ENCODE measurements at places on chromosomes 3 and 15. TPM values are rescaled to one million over a fixed set of nuclear protein-coding genes. Genes with fewer than 3 reads are reported as not detected.

The ATP13A5 gene
- not detected for total RNA-seq

DNA sequence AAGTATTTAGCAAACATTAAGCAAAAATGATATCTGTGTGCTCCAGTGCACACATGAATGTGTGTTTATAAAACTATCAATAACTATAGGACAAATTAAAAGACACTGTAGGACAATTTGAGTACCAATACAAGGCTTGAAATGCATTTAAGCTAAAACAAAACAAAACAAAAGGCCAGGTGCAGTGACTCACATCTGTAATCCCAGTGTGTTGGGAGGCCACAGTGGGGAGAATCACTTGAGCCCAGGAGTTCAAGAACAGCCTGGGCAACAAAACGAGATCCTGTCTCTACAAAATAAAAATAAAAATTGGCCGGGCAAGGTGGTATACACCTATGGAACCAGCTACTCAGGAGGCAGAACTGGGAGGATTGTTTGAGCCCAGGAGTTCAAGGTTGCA, 50.7 kb downstream of the CSNK1G1 start:
- no peak for DNase-seq

The SLITRK3 gene
- not detected for total RNA-seq

The ARRDC4 gene
- not detected for total RNA-seq

DNA sequence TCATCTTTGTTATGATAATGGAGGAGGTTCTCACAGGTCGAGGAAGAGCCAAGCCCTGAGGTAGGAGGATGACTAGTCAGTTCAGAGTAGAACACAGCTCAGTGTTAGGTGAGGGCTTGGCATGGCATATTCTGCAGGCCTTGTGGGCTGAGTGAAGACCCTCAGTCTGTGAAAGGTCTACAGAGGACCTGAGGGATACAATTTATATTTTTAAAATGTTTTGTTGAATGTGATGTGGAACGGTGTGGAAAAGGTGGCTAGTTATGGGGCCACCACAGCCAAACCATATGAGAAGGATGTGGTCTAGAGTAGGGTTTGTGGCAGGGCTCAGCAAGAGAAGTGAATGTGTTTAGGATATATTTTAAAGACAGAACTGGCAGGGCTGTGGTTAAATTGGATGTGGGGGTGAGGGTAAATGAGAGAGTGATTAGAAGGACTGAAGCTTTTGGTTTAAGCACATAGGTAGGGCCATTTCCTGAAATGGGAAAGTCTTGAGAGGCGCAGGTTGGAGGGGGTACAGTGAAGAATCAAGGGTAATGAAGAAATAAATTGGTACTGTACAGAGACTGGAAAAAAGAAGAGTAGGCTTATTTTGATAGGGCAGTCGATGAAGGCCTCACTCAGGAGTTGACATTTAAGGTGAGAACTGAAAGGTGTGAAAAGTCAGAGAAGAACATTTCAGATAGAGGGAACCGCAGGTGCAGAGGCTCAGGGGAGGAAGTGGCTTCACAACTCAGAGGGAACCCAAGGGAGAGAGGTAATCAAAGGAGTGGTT, 60.5 kb downstream of the SPTSSB start:
- peak; percentile 88 for DNase-seq

DNA sequence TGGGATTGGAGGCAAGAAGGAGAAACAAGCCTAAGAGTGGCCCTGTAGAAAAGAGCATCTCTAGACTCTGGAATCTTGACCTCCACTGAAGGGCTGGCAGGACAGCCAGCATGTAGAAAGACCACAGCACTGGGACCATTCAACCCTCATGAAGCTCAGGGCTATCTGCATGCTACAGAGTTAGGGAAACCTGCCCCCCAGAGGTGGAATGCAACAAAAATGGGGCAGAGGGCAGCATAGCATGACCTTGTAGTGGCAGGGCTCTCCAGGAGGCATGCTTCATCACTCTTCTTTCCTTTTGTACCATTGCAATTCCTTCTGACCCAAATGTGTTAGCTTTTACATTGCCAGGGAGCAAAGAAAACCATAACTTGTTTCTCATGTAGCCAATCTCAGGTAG, 445.4 kb downstream of the EPHB1 start:
- no peak for DNase-seq

DNA sequence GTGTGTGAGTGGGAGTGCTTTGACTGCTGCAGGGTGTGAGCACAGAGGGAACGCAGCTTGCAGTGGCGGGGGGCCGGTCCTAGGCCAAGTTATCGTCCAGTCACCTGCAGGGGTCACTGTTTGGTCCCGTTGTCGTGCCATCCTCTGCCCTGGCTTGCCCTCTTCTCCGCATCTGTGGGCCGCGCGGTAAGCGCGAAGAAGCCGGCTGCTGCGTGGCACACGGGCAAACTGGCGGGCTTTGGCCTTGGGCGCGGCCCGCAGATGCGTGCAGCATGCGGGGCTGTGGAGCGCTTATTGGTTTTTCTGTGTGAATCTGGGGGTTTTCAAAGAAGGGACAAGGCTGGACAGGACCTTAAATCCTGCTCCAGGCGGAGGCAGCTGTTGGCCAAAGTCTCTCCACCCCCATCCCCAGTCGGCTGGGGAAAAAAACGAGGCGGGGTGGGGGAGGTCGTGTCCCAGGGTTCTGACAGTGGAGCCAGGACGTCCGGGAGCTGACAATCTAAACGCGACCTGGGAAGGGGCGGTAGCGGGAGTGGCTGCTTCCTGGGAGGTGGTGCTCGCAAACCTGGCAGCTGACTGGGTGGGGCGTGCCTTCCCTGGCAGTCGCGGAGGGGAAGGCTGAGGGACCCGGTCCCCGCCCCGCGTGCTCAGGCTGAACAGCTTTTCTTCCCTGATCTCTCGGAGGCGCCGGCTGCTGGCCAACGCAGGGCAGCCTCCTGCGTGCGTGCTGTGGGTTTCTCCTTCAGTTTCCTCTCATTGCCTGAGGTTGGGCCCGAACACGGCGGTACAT, 39.7 kb upstream of the VEPH1 start:
- no peak for DNase-seq

The EXOG gene
- 23.8 TPM for total RNA-seq

DNA sequence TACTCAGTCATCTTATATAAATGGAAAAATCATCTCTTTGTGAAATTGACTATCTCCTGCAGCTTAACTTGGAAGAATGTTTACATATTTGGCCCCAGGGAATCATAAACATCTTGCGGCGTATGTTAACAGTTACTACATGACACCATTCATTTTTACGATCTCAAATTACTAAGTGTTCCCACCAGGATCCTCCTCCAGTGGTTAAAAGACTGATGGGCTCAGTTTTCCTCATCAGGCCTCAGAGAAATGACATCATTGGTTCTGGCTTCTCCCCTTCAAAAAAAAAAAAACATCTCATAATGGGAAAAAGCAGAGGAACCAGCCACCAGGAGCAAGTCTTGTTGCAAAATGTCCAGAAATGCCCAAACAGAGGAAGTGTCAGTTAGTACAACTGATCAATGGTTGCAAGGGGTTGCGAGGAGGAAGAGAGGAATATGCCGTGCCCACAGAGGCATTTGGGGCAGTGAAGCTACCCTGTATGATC, 70.5 kb upstream of the LIPC start:
- no peak for DNase-seq

DNA sequence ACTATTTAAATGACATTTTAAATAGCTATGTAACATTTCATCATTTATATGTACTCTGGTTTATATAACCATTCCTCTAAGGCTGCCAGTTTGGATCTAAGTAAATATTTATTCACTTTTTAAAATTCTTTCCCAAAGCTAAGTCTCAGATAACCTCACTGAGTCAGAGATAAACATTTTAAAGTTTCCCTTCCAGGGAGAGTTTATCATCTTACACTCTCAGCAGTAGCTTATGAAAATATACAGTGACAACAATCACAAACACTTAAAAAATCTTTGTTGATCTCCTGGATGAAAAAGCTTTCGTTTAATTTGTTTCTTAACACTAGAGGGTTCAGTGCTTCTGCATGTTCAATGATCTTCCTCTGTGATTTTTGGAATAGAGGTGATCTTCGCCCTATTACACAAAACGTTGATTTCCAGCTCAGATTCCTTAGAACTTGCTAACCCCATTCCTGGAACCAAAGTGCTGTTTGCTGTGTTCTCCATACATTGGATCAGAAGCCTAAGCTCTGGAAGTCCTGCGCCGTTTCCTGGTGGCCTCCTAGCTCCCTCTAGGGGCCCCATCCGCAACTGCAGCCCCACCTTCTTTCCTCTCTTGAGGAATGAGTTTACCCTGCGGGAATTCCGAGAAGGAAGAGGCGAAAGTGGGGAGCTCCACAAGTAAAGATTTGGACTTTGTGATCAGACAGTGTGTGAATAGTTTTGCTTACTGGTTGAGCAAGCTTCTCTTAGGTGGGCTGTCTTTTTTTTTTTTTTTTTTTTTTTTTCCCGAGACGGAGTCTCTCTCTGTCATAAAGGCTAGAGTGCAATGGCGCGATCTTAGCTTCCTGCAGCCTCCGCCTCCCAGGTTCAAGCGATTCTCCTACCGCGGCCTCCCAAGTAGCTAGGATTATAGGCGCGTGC, 29.3 kb upstream of the SACM1L start:
- peak; percentile 54 for DNase-seq

DNA sequence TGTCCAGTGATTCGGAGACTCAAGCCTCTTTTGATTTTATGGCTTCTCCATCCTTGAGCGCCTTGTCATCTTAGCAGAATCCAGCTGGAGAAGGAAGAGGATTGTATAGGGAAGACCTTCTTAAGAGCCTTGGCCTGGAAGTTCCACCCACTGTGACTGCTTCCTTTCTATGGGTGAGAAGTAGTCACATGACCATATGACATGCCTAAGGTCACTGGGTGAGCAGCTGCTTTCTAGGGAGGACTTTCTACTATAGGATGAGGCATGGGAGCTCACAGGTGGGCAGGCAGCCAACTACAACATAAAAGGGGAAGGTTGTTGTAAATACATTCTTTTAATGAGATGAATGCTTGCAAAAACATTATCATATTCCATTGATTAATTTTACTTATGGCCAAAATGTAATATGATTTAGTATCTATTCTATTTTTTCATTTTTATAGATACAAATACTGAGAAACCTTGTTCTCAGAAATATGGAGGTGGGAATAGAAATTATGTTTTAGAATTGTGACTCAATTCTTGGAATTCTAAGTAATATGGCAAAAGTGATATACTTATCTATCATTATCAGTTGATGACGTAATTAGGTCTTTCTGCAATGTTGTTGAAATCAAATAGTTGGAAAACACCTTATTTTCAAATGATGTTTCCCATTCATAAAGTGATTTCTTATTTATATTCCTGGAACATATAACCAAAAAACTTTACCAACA, 53.6 kb upstream of the MINAR1 start:
- DNase-seq, result no peak

The SERPINI1 gene
- total RNA-seq, result 3.0 TPM
